NCI-H1105 treated with DMSO at 0.1 percent for 48 hours (cell line): ENCODE measurements at places on chromosomes 3 and 15.

GRCh38 chr3:46854555-46854991, 8.7 kb downstream of the MYL3 start:
- no peak for DNase-seq

- no peak for DNase-seq
Observed at GRCh38 chr3:113287111-113287802, 75.9 kb downstream of the BOC start.

DNA sequence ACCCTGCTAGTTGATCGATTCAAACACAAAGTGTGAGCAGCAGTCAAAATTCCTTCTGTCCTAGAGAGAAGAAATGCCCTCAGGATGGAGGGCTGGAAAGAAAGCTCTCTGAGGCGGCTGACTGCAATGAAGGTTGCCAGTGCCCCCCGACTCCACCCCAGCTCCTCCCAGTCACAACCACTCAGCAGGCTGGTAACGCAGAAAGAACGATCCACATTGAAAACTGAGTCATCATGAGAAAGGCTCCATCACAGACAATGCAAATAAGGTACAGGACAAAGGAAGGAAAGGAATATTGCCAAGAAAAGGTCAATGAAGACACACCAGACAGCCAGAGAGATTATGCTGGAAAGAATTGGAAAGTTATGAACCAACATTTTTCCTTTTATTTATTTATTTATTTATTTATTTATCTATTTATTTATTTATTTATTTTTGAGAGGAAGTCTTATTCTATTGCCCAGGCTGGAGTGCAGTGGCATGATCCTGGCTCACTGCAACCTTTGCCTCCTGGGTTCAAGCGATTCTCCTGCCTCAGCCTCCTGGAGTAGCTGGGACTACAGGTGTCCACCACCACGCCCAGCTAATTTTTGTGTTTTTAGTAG, 17.4 kb upstream of the VGLL4 start:
- no peak for DNase-seq

- no peak for DNase-seq
Observed at GRCh38 chr15:26661748-26662147, 111.1 kb downstream of the GABRB3 start.

DNA sequence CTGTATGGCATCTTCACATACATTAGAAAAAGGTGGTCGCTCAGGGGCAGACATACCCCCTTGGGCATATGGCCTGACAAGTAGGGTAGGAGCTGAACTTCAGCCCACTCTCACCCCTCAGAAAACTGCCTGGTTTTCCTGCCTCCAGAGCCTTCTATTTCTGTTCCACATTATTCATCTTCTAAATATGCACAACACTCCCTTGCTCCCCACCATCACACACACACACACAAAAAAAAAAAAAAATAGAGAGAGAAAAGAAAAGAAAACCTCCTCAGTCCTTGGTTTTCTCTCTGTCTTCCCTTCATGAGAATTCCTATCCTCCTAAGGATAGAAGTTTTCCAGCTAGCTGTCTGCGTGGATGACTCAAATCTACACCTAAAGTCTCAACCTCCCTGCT, 5.6 kb upstream of the ROPN1 start:
- no peak for DNase-seq

DNA sequence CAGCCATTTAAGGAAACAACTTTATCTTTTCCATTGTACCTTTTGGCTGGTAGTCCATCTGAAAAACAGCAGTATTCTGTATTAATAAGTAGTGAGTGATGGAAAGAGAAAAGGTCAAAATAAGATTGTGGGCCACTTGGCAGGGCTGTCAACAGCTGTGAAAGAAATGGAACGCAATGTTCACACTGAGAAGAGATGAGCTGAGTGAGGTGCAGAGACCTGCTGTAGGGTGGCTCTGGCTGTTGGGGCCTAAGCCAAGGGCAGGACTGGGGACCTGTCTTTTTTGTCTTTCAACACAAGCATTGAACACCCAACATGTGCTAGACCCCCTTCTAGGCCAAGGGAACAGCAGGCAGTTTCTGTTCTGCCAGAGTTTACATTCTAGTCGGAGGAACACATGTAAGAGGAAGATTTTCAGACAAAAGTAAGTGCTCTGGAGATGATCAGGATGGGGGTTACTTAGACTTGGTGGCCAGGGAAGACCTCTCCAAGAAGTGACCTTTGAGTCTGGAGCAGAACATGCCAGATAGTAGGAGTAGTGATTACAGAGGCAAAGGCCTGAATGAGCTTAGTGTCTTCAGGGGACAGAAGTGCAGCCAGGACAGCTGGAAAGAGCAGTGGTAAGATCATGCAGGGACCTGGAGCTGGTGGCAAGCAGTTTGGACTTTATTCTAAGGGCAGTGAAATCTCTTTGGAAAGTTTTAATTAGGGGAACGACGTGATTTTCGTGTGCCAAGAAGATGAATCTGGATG, 29.6 kb downstream of the TSEN2 start:
- no peak for DNase-seq

- DNase-seq: peak; percentile 45
Observed at GRCh38 chr3:179882292-179882691, 154.4 kb downstream of the PEX5L start.

DNA sequence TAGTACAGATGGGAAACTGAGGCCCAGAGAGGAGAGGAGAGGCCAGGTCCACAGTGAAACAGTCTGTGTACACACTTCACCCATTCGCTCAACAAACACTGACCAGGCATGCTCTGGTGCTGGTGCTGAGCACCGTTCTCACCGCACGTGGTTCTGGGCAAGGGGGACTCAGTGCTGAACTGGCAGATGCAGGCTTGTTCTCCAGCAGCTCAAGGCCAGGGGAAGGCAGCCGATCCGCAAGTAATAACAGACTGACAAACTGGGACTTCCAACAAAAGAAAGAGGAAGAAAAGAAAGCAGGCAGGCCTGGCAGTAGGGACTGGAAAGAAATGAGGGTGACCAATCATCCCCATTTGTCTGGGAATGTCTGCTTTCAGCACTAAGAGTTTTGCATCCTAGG, 25.6 kb upstream of the LINGO1 start:
- DNase-seq: no peak

- no peak for DNase-seq
Observed at GRCh38 chr15:95763426-95763825, 567.1 kb upstream of the NR2F2 start.

DNA sequence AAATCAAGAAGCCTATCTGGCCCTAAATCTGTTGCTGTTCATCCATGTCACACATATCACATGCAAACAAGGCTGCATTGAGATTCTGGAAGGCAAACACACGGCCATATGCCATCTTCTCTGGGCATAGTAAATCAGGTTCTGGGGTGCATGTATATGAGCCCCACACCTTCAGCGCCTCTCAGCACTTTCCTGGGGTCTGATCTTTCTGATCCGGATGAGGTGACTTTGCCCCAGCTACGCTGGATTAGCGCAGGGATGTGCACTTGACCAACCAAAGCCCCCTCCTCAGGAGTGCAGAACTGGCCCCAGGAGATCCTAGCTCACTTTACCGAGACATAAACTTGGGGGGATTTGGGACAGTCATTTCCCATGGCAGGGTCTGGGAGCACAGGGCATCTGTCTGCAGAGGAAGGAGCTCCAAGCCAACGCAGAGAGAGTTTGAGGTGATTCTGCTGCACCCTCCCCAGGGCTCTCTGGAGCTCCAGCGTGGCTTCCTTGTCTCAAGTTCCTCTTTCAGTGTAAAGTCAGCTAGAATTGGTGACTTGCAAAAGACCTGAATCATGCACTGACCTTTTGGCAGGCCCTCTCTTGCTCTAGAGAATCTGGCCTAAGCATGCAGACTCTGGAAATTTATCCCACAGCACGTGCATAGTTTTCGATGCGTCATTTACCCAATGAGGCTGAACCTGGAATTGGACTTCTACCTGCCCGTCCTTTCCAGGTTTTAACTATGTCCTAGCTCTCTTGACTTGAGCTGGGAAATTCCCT, 63.5 kb upstream of the KLF13 start:
- no peak for DNase-seq

GRCh38 chr3:107854733-107855132, 236.1 kb downstream of the CD47 start:
- DNase-seq: no peak

- DNase-seq: no peak
Observed at GRCh38 chr3:23329471-23330105, 126.5 kb downstream of the UBE2E2 start.

GRCh38 chr3:72487946-72488737, 360.1 kb downstream of the SHQ1 start:
- no peak for DNase-seq

DNA sequence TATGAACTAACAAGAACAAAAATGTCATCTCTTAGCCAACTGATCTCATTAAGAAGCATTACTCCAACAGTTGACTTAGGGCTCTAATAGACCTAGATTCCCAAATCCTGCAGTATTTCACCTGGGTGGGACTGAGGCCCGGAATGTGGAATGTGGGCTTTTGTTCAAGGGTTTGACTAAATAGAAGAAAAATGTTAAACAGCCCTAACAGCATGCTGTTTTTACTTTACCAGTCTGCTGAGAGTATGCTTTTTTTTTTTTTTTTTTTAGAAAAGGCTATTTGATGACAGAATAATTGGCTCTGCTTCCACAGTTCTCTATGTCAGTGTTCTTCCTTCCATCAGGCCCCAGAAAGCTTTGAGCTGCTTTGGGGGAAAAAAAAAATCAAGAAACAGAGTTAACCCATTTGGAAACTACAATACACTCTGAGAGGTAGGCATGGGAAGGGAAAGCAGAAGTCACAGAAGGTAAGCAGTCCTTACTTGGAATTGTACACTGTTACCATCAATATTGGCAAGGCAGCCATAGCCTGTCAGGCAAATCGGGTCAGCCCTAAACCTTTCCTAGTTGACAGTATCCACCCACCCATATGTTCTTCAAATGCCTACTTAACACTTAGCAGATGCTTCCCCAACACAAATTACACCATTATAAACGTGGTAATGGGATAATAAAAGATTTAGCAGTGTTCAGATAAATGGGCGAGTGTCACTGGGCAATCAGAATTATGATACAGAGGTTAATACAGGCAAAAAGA, 224.2 kb downstream of the CNTN3 start:
- no peak for DNase-seq

DNA sequence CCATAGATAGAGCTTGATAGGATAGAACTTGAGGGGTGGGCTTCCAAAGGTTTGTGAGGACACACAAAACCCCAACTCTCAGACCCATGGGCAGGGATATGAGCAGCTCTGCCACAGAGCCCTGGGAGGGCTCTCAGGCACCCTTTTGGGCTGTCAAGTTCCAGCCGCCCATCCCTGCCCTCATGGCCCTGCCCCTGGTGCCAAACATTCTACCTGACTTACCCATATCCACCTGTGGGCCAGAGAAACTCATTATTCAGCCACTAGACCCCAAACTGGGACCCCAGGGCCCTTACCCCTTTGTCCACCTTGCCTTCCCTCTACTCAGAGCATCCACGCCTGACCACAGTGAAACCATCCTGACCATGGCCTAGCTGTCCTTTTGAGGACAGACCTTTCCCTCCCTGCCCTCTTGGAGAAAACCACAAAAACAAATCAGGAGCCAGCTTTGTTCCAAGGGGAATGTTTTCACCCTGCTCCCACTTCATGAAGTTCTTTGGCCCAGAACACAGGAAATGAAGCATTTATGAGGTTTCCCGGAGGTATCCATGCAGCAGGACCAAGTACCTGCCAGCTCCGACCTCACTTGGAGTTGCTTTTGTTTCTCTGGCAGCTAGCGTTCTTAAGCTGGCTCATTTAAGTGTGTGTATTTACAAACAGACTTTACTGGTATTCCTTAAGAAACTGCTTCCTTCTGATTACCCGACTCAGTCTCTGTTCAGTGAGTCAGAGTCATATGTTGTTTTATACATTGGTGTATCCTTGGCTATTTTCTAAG, 34.2 kb upstream of the GALNT15 start:
- no peak for DNase-seq

DNA sequence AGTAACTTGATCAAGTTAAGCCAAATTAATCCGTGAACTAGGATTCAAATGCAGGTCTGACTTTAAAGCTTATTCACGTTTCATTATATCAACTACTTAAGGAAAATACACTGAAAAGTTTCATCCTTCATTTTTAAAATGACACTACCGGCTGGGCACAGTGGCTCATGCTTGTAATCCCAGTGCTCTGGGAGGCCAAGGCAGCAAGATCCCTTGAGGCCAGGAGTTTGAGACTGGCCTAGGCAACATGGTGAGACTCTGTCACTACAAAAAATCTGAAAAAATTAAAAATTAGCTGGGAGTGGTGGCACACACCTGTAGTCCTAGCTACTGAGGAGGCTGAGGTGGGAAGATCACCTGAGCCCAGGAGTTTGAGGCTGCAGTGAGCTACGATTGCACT, 3.7 kb downstream of the RUBCN start:
- DNase-seq: no peak

DNA sequence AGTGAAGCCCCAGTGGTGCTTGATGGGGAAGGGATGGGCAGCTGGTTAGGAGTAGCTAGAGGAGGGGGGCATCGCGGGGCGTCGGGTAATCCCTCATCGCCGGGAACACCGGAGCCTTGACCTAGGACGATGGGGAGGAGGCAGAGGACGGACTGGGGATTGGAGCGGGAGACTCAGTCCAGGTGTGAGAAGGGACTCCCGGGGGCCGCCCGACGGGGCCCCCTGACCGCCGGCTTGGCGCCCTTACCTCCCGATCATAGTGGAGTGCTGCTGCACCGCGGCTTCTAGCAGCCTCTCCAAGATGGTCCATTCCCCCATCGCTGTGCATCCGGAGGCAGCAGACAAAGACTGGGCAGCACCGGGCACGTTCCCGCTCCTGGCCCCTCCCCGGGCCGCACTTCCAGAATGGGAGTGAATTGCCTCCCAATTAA, 612 bp downstream of the GJD2 start:
- peak; percentile 8 for DNase-seq

DNA sequence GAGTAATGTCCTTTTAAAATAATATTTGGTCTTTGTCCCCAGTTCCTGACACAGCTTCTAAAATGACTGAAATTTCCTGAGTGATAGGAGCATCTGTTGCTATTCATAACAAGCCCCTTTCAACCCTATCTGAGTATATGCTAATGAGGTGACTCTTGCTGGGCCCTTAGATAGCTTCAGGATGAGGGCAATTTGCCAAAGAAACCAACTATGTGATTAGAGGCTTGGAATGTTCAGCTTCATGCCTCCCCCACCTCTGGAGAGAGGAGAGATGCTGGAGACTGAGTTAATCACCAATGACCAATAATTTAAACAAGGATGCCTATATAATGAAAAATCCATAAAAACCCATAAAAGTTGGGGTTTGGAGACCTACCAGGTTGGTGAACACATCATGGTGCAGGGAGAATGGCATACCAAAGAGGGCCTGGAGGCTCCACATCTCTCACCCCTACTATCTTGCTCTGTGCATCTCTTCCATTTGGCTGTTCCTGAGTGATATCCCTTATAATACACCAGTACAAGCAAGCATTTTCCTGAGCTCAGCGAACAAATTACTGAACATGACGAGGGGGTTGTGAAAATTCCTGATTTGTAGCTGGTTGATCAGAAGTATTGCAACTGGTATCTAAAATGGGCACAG, 189.2 kb downstream of the ECT2 start:
- no peak for DNase-seq

DNA sequence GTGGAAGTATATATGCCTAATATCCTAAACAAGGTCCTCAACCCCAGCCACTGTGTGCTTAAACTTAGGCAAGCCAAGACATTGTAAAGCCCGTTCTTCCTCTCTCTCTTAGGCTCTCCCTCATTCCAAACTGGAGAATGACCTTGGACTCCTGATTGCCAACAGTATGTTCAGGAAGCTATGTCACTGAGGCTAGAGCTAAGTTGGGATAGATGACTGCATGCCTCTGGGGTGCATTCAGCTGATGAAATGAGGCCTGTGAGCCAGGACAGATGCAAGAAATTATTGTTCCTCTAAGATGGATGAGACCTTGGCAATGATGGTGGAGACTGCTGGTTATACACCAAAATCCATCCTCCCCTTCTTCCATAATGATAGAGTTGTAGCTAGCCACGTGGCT, 27.9 kb upstream of the TBC1D21 start:
- DNase-seq: no peak

- DNase-seq: no peak
Observed at GRCh38 chr3:195708626-195709481, 11.9 kb upstream of the MUC20 start.
